Pons (tissue), 1 donor: ENCODE measurements at places on chromosomes 2 and 18.

DNA sequence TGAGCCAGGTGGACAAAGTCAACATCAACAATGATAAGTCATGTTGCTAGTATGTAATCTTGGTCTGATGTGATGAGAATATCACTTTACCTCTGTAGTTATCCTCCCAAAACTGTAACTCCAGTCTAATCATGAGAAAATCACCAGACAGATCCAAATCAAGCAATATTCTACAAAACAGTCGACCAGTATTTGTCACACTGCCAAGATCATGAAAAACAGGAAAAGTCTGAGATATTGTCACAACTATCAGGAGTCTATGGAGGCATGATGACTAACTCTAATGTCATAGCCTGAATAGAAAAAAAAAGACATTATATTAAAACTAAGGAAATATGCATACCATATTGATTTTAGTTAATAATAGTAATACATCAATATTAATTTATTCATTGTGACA lies 1883.3 kb upstream of the CELF4 start:
- DNase-seq, result no peak

DNA sequence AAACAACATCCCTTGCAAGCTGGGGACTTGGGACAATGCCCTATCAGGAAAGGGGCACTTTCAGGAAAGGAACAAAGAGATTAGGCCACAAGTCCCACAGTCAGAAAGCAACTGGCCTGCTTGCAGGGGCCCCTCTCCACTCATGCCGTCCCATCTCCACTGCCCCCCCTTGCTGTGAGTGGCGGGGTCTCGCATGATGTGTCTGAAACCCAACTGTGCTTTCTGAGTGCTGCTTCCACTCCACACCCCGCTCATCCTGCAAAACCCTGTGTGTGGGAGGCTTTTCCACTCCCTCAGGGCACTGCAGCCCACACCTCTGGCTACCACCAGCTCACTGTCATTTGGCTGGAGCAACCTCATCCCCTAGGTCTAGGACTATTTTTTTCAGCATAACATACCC lies 7.9 kb downstream of the HS6ST1 start:
- no peak for DNase-seq

DNA sequence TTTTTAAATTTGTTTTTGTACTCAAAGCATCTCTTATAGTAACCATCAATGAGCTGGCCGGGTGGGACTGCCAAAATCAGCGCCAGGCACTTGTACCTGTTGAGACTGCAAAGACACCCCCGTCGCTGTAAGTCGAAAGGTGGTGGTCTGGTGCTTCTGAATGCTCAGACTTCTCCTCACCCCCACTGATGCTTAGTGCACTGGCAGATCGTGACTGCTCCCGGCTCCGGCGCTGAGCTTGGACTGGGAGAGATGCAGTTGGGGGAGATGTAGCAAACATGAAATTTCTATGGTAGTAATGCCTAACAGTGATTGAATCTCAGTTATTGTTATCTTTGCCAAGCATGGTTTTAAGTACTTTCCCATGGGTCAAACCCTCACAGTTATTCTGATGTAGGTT lies 80.6 kb downstream of the RIF1 start:
- no peak for DNase-seq

DNA sequence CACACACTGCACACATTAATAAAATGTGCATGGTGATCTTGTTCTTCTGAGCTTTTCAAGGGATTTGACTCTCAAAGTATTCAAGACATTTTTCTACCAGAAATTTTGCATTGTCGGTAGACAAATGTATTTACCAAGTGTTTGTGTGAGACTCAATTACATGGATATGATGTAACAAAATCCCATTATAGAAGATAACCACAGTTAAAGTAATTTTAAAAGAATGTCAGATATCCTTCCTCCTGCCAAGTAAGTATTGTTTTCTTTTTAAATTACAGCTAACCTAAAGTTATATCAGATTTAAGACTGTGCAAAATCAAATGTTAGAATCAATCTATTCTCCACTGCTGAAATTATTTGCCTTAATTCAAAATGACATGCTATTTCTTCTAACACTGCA lies 1344.5 kb upstream of the CHAC2 start:
- DNase-seq, result no peak

GRCh38 chr18:30674596-30674995 lies 367.9 kb downstream of the DSC3 start:
- no peak for DNase-seq

DNA sequence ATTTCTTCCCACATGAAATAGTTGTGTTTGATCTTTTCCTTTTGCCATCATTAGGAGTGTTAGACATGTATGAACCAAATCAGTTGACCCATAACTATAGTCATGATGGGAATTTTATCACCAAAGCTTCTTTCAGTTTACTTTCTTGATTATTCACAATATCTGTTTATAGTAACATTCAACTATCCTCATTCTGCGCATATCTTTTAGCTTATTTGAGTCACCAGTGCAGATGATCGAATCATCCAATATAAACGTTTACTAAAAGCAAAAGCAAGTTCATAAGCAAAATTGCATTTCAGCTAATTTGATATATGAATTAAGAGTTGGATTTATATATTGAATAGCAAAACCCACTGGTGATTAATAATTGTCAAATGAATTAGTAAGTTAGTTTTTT lies 216.4 kb downstream of the XIRP2 start:
- DNase-seq, result no peak

GRCh38 chr2:129256642-129257041 lies 722.8 kb upstream of the RAB6C start:
- DNase-seq, result no peak

- no peak for DNase-seq
Measured at GRCh38 chr2:64166637-64167420, 22.6 kb upstream of the PELI1 start.

GRCh38 chr2:8525582-8526402 lies 156.1 kb upstream of the ID2 start:
- DNase-seq, result peak; percentile 81

- DNase-seq, result no peak
Measured at GRCh38 chr2:21404827-21405625, 281.3 kb downstream of the TDRD15 start.

DNA sequence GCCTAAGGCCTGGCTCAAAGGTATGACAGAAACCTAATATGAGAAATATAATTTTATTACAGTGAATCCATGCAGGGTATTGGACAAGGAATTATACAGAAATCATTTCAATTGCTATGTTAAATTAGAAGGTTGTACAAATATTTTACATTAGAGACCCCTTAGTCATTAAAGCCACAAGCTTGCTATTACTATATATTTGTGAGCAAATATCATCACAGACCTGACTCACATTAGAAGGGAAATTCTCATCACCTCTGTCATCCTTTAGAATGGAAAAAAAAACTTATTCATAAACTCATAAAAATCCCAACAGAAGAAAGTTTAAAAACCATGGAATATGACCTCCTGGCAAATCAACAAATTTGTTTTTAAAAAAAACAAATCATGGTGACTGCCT lies 277.9 kb downstream of the DCC start:
- no peak for DNase-seq

- DNase-seq, result no peak
Measured at GRCh38 chr18:36514778-36515177, 217.3 kb downstream of the FHOD3 start.

DNA sequence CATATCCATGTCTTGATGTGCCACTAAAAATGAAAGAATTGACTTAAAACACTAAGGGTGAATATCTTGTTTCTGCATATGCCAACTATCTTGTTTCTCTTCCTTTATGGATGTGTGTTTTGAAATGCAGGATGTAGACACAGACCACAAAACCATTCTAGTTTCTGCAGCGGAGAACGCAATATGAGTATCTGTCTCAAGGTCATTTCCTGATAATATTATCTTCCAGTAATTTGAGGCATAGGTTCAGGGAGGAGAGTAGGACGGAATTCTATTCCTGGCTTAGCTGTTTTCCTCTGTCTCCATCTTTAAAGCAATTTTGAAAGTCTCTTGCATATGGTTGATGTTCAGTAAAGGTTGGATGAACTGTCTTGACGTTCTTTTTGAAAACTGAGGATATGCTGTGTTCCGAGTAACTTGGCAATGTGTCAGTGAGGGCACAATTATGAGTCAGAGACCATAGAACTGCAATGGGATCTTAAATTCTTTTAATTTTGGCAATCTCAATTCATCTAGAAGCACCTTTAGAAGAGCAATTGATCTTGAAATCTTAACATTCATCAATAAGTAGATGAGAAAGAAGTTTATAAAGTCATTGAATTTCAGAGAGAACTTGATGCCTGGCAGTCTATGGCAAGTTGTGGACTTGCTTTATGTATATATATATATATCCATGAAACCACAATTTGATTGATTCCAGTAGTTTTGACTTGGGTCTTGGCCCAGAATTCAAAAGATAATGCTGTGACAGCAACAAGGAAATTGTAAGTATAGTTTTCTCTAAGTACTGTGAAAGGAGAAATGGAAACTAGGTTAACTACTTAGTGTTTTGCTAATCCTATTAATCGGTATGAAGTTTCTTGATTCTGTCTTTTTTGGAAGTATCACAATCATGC lies 24.8 kb downstream of the RAB27B start:
- no peak for DNase-seq

DNA sequence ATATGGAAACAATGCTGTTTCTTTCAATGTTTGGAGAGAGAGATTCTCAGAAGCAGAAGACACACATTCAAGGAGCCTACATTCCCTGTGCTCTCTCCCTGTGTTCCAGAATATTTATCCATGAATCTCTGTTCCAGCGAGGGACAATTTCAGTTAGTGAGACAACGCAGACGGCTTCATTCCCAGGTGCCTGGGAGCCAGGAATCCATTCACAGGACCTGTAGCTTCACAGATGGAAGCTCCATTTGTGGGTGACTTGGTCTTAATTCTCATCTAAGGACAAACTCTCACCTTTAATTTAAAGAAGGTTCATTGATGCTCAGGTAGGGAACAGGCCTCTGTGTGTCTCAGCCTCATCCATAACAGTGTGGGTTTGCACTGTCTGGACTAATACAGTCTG lies 1156.6 kb downstream of the RPIA start:
- no peak for DNase-seq

GRCh38 chr2:242043538-242044312 lies 174.2 kb downstream of the RTP5 start:
- no peak for DNase-seq

GRCh38 chr2:181203412-181203811 lies 223.0 kb downstream of the UBE2E3 start:
- DNase-seq, result no peak

- no peak for DNase-seq
Measured at GRCh38 chr2:238688193-238689153, 159.4 kb upstream of the TWIST2 start.
